ENCODE measurements at places on chromosomes 3 and 15.

- DNase-seq = no peak
These were observed 101.5 kb upstream of the UBE2E1 start for GRCh38 chr3:23704298-23704697.

- no peak for DNase-seq
These were observed 1.7 kb upstream of the PIAS1 start for GRCh38 chr15:68052431-68052830.

DNA sequence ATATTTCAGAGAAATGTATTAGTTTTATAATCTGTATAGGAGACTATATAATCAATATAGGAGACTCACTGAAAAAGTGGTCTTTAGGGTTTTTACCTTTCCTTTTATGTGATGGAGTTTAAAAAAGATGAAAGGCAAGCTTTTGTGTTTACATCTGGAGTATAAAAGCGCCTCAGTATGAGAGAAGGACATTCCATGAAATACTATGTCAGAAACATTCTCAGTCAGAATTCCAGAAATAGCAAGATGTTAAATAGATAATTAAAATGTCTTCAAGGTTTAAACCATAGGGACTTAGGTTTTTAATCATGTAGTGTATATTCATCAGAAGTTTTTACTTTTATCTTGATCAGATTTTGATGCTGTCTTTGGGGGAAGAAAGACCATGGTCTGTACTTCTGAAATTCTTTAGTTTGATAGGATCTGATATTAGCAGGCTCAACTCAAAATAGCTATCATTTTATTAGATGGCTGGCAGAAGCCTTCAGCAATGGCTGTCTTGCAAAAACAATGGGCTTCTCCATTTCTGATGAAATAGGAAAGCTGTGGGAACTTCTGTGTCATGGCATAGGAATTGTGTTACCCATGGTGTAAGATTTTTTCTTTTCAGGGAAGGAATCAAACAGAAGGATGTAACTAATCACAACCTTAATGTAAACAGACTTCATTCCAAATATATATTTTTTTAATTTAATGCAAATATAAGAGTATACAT is 209.6 kb upstream of the PLSCR5 start:
- no peak for DNase-seq

DNA sequence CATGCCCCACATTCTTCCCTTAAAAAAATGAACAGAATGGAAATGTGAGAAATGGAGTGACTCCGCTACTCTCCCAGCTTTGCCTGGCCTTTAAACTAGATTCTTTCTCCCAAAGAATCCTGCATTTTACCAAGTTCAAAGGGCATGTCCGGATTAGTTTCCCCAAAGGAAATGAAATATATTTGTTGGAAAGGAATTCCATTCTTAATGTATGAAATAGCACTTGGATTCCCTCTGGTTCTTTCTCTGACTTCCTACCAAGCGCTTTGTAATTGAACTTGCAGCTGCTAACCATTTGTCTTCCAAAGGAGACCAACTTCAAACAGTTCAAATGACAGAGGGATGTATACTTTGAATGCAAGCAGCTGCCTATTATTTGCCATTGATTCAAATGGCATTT is 18.9 kb downstream of the MAP2K1 start:
- DNase-seq = no peak

DNA sequence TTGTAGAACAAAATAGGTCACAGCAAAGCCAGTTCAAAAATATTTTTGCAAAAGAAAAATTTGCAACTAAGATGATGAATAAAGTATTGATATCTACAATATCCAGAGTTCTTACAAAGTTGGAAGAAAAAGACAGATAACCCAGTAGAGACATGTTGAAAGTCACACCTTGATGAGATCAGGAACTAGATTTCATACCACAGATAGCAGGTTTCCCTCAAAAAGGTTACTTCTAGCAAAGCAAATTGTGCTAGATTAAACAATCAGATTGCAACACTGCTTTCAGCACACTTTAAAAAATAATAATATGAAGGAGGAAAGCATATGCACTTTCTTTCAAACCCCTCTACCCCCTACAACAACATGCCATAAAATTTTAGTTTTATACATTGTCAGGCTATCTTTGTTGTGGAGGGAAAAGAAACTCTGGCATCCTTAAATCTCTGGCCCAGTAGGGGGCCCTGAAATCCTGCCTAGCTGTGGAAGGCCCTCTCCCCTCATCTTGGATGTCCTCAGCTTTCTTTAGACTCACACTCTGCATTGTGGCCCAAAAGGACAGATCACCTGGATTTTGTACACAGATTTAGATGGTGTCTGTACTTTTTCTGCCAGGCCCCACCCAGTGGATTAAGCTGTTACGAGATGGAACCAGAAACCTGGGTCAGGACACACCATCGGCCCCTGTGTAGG is 50.9 kb downstream of the CCR3 start:
- no peak for DNase-seq

Data from stimulated activated CD8-positive, alpha-beta memory T cell treated with anti-CD3 and anti-CD28 coated beads, Interleukin-7, amount 100 ng/mL, for 4 hours (primary cell).